NCI-H1694 treated with DMSO at 0.1 percent for 48 hours (cell line): ENCODE measurements at places on chromosomes 12 and 14.

DNA sequence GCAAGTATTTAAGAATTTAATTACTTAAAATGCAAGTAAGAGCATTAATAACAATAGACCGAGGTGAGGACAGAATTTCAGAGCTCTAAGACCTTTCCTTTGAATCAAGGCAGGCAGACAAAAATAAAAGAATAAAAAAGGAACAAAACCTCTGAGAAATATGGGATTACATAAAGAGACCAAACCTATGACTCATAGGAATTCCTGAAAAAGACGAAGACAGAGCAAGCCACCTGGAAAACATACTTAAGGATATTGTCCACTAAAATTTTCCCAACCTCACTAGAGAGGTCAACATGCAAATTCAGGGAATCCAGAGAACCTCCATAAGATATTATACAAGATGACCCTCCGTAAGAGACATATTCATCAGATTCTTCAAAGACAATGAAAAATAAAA, 325.1 kb downstream of the AEBP2 start:
- no peak for DNase-seq

- DNase-seq: no peak
These were observed 91.3 kb downstream of the PRKD1 start for GRCh38 chr14:29836395-29836794.

- no peak for DNase-seq
These were observed 127.5 kb downstream of the SMOC1 start for GRCh38 chr14:70006699-70007098.

GRCh38 chr12:60494244-60494643, 898.4 kb downstream of the SLC16A7 start:
- DNase-seq: no peak

DNA sequence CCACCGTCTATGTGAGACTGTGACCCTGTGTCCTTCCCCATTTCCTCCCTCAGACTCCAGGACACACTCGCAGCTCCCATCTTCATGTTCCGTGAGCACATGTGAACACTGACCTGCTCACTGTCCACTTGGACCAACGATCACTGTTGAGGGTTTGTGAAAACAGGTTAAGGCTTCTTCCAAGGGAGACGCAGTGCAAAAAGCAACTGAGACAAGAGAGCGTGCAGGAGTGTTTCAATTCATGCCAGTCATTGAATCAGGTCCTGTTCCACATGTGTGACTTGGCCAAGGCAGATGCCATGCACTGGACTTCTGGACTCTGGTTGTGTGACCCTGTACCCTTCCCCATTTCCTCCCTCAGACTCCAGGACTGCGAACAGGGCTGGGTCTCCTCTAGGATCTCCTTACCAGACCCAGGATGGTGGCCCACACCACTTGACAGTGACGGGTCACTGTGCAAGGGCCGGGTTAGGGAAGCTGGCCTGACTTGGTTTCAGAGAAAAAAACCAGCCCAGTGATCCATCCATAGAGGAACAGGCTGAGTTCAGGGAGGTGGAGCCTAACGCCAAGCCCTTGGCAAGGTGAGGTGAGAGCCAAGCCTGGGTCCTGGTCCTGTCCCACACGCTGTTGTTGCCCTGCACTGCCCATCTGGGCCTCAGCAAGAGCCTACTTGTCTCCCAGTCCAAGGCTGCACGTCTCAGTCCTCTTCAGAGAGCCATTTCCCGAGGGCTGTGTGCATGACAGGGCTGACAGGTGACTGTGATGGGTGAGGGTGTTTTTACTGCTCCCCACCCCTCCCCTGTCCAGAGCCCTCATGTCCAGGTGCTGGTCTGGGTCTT, 5.7 kb upstream of the KRT5 start:
- no peak for DNase-seq

DNA sequence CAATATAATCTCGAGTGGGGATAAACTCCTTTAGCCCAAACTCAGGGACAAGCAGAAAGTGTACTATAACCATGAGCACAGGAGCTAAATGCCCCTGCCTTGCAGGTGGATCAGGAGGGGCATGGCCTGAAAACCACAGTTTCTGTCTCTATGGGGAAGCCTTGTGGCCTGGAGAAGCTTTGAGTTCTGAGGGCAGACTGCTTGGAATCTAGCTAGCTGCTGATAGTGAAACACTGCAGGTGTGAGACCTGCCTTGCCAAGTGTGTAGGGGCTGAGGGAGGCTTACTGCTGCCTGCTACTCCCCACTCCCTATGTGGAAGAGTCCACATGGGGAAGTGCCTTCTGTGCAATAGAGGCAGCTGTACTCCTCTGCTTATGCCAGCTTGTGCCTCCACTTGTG, 352.3 kb upstream of the OR4E1 start:
- no peak for DNase-seq

GRCh38 chr12:89267404-89267803, 84.9 kb downstream of the DUSP6 start:
- DNase-seq: no peak

- DNase-seq: no peak
These were observed 76.8 kb downstream of the HMGA2 start for GRCh38 chr12:65900912-65901672.

- no peak for DNase-seq
These were observed 355.9 kb upstream of the SEL1L start for GRCh38 chr14:81889529-81889928.

GRCh38 chr14:39154594-39155189, 15.4 kb downstream of the TRAPPC6B start:
- DNase-seq: no peak

GRCh38 chr12:77118696-77119095, 53.3 kb upstream of the E2F7 start:
- no peak for DNase-seq

DNA sequence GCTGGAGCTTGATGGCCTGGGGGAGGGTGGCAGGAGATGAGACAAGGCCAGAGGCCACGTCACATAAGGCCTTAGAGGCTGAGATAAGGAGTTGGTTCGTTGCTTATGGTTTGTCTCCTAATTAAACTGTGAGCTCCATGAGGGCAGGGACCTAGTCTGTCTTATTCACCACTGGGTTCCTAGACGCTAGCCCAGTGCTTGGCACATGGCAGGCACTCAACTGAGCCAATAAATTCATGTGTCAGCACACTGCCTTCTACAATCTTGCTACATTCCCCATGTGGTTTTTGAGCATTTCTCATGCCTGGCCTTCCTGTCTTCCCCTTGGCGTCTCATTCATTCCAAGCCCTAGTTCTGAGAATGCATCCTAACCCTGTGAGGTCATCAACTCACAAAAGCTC, 92.5 kb upstream of the MED13L start:
- no peak for DNase-seq

DNA sequence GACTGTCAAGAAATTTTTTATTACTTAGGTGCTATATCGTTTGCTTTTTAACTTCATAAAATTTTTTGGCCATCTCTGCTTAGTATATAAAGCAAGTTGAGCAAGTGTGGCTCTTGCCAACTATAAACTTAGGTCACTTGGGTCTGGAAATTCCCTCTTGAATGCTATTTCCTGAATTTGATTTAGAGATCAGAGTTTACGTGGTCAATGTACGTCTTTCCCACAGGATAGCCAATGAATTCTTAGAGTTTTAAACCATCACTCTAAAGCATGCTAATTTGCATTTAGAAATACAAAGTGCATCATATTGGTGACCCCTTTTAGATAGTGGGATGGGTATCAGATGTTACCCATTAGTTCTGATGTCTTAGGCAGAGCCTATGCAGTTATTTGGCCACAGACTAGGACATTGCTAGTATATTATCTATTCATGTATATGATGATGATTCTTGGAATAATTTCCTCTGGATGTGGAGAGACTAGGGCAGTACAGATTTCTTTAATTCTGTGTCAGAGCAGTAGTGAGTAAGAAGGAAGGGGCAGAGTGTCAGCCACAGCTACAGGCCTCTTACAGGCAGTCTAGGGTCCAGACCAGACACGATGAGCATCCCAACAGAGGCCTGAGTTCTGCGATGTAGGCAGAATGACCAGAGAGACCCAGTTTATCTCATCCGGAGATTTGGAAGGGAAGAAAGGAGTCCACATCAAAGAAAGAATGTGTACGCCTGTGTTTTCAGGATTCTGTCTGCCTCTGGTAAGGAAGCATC, 30.3 kb downstream of the SCN8A start:
- DNase-seq: no peak

DNA sequence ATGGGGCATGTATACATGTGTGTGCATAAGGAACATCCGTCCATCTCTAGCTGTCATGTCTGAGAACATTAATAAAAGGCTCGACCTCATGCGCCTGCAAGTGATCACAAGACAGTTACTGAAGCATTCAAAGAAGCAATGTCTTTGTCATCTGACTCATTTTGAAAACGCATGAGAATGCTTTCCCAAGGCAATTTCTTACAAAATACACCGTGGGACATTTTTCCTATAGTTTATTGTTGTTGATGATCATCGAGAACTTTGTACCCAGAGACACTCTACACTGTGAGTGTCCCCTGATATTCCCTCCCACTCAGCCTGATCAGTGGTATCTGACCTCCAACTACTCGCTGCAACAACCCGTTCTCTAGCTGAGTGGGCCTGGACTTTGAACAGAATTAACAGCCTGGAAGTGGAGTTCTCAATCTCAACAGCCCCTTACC, 68.1 kb downstream of the ETV6 start:
- DNase-seq: no peak

DNA sequence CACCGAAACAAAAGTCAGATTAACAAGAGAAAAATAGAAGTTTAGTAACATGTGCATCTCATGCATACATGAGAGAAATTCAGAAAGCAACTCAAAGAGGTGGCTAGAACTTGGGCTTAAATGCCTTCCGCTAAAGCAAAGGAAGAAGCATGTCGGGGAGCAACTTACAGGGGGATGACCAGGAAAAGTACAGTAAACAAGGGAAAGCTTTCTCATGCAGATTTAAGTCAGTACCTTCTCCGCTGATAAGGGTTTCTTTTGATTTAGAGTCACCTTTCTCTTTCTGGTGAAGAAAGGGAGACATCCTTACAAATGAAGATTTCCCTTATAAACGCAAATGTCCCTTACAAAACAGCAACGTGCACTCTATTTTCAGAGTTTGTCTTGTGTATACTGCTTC, 6.0 kb upstream of the RNASE6 start:
- no peak for DNase-seq

GRCh38 chr12:45498645-45499044, 230.9 kb upstream of the ARID2 start:
- no peak for DNase-seq

GRCh38 chr14:68502230-68502629, 290.6 kb downstream of the ZFP36L1 start:
- no peak for DNase-seq

DNA sequence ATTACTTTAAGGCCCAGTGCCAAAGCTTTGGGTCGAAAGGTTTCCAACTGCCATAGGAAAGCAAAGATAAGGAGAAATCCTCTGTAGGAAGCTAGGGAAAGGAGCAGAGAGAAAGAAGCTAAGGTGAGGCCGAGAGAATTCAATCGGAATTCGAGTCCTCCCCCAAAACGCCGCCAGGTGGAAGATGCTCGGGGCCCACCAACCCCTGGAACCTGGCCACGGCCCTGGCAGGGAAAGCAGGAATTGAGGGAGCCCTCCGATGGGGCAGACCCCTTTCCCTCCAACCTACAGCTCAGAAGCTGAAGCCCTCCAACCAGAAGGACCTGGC, 498 bp downstream of the GMFB start:
- no peak for DNase-seq

- DNase-seq: no peak
These were observed 15.9 kb downstream of the FAIM2 start for GRCh38 chr12:49887536-49888401.

DNA sequence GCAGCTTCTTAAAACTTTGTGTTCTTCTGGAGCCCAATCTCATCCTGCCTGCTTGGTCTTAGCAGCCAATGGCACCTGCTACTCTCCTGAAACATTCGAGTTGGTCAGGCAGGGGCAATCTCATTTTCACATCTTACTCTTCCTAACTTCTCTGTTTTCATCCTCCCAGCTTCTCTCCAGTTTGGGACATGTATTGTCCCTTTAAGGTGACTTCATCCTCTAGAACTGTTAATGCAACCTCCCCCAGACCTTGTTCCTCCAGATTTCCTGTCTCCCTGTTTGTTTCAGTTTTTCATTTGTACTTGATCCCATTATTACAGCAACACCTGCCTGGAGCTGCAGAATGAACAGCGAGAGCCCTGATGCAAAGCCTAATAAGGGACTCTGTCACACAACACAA, 31.3 kb downstream of the SERPINA11 start:
- DNase-seq: no peak

- peak; percentile 20 for DNase-seq
These were observed 26.1 kb upstream of the GPR68 start for GRCh38 chr14:91270619-91271018.

DNA sequence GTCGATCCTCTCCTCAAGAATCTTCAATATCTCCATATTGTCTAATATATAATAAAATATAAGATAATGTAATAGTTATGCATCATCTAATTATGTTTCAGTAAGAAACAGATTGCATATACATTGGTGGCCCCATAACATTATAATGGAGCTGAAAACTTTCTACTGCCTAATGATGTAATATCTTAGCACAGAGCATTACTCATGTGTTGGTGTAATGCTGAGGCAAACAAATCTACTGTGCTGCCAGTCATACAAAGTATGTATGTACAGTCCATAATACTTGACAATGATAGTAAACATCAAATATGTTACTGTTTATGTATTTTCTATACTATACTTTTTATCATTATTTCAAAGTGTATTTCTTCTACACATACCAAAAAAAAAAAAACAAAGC, 128.7 kb downstream of the CPNE8 start:
- no peak for DNase-seq

DNA sequence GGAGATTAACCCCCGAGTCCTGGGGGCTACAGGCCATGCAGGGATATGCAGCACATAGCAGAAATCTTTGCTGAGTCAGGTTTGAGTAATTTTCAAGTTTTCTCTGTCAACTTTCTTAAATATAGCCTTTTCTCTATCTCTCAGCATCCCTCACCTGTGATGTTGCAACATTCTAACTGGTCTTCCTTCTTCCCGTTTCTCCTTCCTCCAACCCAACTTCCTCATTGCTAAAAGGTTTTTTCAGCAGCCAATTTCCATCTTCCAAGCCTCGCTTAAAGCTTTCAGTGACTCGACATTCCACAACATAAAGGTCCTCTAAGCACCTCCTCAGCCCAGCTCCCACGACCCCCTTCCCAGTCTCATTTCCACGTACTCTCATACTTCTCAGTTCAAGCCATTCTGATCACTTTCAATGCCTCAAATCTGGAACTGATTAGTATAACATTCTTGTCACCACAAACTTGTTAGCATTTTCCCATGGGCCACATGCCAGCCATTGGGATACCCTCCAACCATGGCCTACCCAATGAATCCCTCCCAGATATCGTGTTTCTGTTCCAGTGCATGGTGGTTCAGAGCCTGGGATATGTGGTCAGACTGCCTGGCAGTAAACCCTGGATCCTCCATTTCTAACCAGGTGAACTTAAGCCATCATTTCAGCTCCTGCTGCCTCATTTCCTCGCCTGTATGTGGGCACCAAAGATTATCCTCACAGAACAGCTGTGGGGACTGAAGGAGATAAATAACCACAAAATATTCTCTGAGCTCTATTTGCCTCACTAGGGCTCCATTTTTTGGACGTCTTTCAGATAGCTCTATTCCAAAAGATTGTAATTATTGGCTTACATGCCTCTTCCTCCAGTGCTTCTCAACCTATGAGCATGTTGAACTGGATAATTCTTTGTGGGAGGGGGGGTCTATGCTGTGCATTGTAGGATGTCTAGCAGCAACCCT, 65.8 kb downstream of the KCNK10 start:
- no peak for DNase-seq
